Left ventricle myocardium superior (tissue), 1 donor: ENCODE measurements at places on chromosomes 2 and 18. TPM values are rescaled to one million over a fixed set of nuclear protein-coding genes. Genes with fewer than 3 reads are reported as not detected.

ST8SIA5 gene
- 5.4 TPM for total RNA-seq

IGFBP2 gene
- total RNA-seq = 50.7 TPM

GRCh38 chr2:66569321-66569851 lies 134.5 kb downstream of the MEIS1 start:
- no peak for DNase-seq

NGEF gene
- total RNA-seq = not detected

- no peak for DNase-seq
Observed at GRCh38 chr18:24231773-24232735, 93.2 kb downstream of the CABYR start.

TOGARAM2 gene
- 43.9 TPM for total RNA-seq

- DNase-seq = no peak
Observed at GRCh38 chr2:127277028-127277427, 16.9 kb downstream of the ERCC3 start.

FBXO11 gene
- total RNA-seq = 36.6 TPM

DNA sequence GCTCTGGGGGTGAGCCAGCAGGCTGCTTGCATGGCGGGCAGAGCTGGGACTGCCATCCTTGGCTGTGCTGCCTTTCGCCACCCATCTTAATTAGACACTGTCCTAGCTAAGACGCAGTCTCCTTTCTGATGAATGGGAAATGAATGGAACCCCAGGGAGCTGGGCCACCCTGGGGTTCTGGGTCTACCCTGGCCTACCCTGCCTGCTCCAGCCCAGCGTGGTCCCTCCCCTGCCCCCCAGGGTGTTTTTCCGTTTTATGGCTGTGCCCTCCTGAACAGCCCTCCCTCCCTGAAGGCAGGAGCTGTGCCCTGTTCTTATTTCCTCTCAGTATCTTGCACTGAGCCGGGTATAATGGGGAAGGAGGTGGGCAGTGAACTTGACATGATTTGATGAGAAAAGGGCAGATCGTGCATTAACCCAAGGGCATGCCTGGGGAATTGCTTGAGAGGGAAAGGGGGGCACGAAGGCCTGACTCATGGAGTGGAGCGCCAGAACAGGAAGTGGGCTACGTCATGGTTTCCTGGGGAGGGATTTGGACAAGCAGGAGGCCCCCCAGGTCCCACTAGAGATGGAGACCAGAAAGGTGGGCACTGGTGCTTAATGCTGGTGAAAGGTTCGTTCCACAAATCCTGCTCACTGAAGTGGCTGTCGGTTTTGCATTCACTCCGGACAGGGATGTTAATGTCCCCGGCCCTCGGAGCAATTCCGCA lies 165.0 kb downstream of the KLHL29 start:
- no peak for DNase-seq

- no peak for DNase-seq
Observed at GRCh38 chr2:5974477-5974876, 282.3 kb downstream of the SOX11 start.

SLC9A2 gene
- 0.15 TPM for total RNA-seq

FAM161A gene
- 0.89 TPM for total RNA-seq

GRCh38 chr18:52730972-52731619 lies 391.1 kb downstream of the DCC start:
- no peak for DNase-seq

- DNase-seq = no peak
Observed at GRCh38 chr2:203533676-203534591, 1.2 kb downstream of the RAPH1 start.

GRCh38 chr2:26572591-26572990 lies 68.6 kb downstream of the CIB4 start:
- DNase-seq = no peak

- no peak for DNase-seq
Observed at GRCh38 chr2:238489431-238489830, 62.7 kb downstream of the ASB1 start.

BMP10 gene
- 0.25 TPM for total RNA-seq

APCDD1 gene
- 24.9 TPM for total RNA-seq

DNA sequence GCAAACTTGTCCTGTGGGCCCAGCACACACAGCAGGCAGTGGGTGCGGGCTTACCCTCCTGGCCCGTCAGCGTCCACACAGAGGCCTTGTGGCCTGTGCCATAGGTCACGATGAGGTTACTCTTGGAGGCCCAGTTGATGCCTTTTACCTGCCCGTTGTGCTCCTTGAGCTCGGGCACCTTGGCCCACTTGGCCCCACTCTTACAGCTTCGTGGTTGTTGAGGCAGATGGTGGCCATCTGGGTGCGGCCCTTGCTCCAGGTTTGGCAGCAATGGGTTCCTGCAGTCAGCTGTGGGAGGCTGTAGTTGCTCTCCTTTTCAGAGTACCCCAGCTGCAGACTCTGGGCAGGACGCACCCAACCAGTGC lies 45.5 kb upstream of the PTH2R start:
- no peak for DNase-seq

- no peak for DNase-seq
Observed at GRCh38 chr2:180542511-180542910, 437.9 kb upstream of the UBE2E3 start.

DNA sequence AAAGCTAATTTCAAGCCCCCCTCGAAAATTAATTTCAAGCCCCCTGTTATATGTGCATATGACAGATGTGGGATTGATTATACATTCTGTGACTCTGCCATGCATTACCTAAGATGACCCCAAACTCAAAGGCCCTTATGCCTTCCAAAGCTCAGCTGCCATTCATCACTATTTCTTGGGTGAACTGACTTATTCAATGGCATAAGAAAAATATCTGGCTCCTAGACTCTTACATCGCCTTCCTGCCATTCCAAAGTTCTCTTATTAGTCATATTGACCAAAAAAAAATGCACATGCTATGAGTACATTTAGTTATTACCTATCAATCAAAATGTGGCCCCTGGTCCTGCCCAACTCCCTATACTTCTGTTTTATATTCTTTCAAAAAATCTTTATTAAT lies 291.8 kb upstream of the CHAC2 start:
- DNase-seq = no peak

- DNase-seq = no peak
Observed at GRCh38 chr18:3538456-3538855, 88.5 kb downstream of the TGIF1 start.

- DNase-seq = no peak
Observed at GRCh38 chr18:45342166-45342565, 273.1 kb upstream of the SLC14A2 start.

- no peak for DNase-seq
Observed at GRCh38 chr2:20589975-20590703, 60.8 kb downstream of the HS1BP3 start.

FRZB gene
- 1.1 TPM for total RNA-seq
